ENCODE measurements at places on chromosomes 12 and 14. TPM values are rescaled to one million over a fixed set of nuclear protein-coding genes. Genes with fewer than 3 reads are reported as not detected.
A peak's percentile ranks its signal among the peaks of the same experiment; 100 is the strongest.

DNA sequence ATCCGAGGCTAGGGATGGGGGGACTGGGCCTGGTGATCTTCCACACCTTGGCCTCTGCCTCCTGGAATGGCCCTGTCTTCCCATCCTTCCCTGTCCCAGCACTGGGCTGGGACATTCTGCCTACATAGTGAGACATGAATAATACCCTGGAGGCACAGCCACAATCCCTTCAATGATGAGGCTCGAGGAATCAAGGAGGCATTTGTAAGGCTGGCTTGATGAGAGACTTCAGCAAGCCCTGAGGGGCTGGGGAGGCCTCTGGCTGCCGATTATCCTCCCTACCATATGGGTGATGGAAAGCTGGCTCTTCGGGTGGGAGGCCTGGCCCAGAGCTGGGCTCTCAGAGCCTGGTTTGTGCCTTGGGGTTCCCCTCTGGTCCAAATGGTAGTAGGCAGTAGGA lies 92.5 kb downstream of the CALM1 start:
- no peaks in the 10 kb centered on the region for H3K36me3 ChIP-seq
- H3K27me3 ChIP-seq = no peaks in the 10 kb centered on the region
- no peak overlapping the region for H3K4me3 ChIP-seq
- no peak for DNase-seq
- H3K4me1 ChIP-seq = no peaks in the 10 kb centered on the region
- no peak overlapping the region for H3K27ac ChIP-seq

GRCh38 chr12:20646239-20646827 lies 48.8 kb upstream of the SLCO1C1 start:
- no peaks in the 10 kb centered on the region for H3K4me1 ChIP-seq
- no peaks in the 10 kb centered on the region for H3K36me3 ChIP-seq
- H3K4me3 ChIP-seq = no peak overlapping the region
- no peaks in the 10 kb centered on the region for H3K27me3 ChIP-seq
- DNase-seq = no peak

SOX5 gene
- total RNA-seq = 17.2 TPM

POTEG gene
- not detected for total RNA-seq

EIF2S3B gene
- 0.73 TPM for total RNA-seq

CCDC197 gene
- not detected for total RNA-seq

DNA sequence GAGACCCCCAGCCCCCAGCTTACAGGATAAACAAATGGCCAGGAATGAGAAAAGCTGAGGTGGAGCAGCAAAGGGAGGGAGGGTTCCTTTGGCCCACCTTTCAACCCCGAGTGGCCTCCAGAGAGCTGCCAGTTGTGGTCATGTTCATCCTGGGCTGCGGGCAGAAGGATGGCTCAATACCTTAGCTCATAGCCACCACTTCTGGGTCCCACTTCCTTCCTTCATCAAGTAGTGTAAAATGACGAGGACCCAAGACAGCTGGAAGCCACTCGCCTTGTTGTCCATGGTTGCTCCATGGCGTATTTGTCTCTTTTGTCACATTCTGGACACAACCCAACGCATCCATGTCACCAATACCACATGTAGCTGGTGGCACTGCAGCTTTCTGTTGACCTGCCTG lies 24.2 kb downstream of the CRACR2A start:
- no peaks in the 10 kb centered on the region for H3K27me3 ChIP-seq
- no peaks in the 10 kb centered on the region for H3K4me1 ChIP-seq
- H3K27ac ChIP-seq = no peak overlapping the region
- DNase-seq = no peak

- peaks cover 3% of the 10 kb centered on the region for H3K4me1 ChIP-seq
- H3K27ac ChIP-seq = no peak overlapping the region
- H3K36me3 ChIP-seq = no peaks in the 10 kb centered on the region
- no peaks in the 10 kb centered on the region for H3K27me3 ChIP-seq
Observed at GRCh38 chr14:56217380-56218045, 99.3 kb downstream of the PELI2 start.

ASCL1 gene
- not detected for total RNA-seq

DNA sequence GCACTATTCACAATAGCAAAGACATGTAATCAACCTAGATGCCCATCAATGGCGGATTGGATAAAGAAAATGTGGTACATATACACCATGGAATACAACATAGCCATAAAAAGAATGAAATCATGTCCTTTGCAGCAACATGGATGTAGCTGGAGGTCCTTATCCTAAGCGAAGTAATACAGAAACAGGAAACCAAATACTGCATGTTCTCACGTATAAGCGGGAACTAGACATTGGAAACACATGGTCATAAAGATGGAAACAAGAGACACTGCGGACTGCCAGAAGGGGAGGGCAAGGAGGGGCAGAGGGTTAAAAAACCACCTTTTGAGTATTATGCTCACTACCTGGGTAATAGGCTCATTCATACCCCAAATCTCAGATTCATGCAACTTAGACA lies 234.1 kb upstream of the PLXNC1 start:
- no peak overlapping the region for H3K4me3 ChIP-seq
- no peak overlapping the region for H3K27ac ChIP-seq
- H3K27me3 ChIP-seq = peaks cover 3% of the 10 kb centered on the region
- no peaks in the 10 kb centered on the region for H3K36me3 ChIP-seq

PKP2 gene
- not detected for total RNA-seq

GPRC5D gene
- total RNA-seq = 0.92 TPM

ATXN7L3B gene
- total RNA-seq = 35.3 TPM

DNA sequence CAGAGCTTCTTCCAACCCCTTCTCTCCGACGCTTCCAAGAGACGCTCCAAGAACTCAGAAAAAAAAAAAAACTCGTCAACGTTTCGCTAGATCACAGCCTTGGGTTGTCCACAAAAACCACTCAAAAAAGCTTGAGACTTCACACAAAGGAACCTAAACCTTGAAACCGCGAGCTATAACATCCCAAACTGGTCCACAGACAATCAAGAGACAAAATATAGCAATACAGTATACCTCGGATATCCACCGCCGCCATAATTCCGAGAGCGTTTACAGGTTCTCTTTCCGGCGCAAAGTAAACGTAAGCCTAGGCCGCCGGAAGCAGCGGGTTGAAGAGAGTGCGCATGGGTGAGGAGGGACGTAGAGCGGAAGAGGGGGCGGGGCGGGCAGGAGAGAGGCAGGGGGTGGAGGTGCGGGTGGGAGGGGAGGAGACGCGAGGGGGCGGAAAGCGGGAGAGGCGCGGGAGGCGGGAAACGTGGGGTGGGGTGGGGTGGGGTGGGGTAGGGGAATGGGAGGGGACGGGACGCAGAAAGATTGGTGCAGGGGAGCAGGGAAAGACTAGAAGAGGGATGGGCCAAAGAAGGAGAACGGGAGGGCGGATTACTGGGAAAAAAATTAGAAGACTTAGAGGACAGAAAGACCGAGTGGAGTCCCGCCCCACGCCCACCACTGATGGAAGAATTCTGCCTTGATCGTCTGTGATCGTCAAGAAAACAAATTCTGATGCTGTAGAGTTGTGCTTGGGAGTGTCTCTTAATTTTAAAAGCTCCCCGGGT lies at the start of gene MED6:
Gene MED6, minus strand, starts transcription at position 274 of the 776 bp plus-strand sequence. Its CDS starts 18 bp downstream, at position 256.
- DNase-seq = peak; percentile 93
- H3K4me1 ChIP-seq = peaks cover 26% of the 10 kb centered on the region
- H3K36me3 ChIP-seq = peaks cover 14% of the 10 kb centered on the region
- H3K27me3 ChIP-seq = no peaks in the 10 kb centered on the region
- H3K27ac ChIP-seq = peak within 1 kb of the TSS; percentile 94

- no peak for DNase-seq
- no peaks in the 10 kb centered on the region for H3K4me1 ChIP-seq
- no peaks in the 10 kb centered on the region for H3K27me3 ChIP-seq
- no peak overlapping the region for H3K4me3 ChIP-seq
- H3K36me3 ChIP-seq = no peaks in the 10 kb centered on the region
Observed at GRCh38 chr12:32864731-32865130, 31.8 kb downstream of the PKP2 start.

DNA sequence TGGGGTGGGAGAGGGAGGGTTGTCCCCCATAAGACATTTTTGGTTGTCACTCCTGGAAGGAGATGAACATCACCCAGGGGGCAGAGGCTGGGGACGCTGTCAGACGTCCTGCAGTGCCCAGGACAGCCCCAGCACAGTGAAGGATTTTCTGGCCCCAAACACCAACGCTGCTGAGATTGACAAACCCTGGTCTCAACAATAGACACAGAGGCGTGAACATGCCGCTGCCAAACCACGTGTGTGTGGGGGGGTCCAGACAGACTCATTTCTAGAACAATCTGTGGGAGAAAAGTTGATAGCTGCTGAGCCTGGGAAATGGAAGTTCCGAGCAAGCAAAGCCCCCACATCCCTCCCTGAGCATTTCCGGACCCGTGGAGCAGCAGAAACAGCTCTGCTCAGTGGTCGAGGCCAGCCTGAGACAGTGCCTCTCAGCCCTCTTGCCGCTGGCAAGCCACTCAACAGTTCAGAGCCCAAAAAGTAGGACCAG lies 43.8 kb upstream of the CLMN start:
- H3K27me3 ChIP-seq = peaks cover 2% of the 10 kb centered on the region
- H3K4me3 ChIP-seq = no peak overlapping the region
- peaks cover 14% of the 10 kb centered on the region for H3K4me1 ChIP-seq
- H3K27ac ChIP-seq = no peak overlapping the region
- DNase-seq = no peak
- no peaks in the 10 kb centered on the region for H3K36me3 ChIP-seq

GPR137C gene
- 0.67 TPM for total RNA-seq

- no peak overlapping the region for H3K4me3 ChIP-seq
- no peaks in the 10 kb centered on the region for H3K36me3 ChIP-seq
- no peak overlapping the region for H3K27ac ChIP-seq
- no peak for DNase-seq
Observed at GRCh38 chr14:36834293-36834692, 172.6 kb downstream of the PAX9 start.

GRCh38 chr14:97824218-97824617 lies 1027.0 kb downstream of the VRK1 start:
- no peak overlapping the region for H3K27ac ChIP-seq
- H3K4me3 ChIP-seq = no peak overlapping the region
- H3K27me3 ChIP-seq = no peaks in the 10 kb centered on the region
- no peak for DNase-seq
- no peaks in the 10 kb centered on the region for H3K4me1 ChIP-seq
- no peaks in the 10 kb centered on the region for H3K36me3 ChIP-seq

BHLHE41 gene
- total RNA-seq = 53.7 TPM

GRCh38 chr12:79364197-79364596 lies 326.6 kb downstream of the PAWR start:
- no peaks in the 10 kb centered on the region for H3K4me1 ChIP-seq
- no peak overlapping the region for H3K4me3 ChIP-seq
- DNase-seq = no peak
- no peak overlapping the region for H3K27ac ChIP-seq
- H3K36me3 ChIP-seq = no peaks in the 10 kb centered on the region

GRCh38 chr12:89514751-89515150 lies 9.8 kb downstream of the GALNT4 start:
- no peaks in the 10 kb centered on the region for H3K27me3 ChIP-seq
- H3K4me3 ChIP-seq = no peak overlapping the region
- no peak for DNase-seq
- H3K4me1 ChIP-seq = peaks cover 12% of the 10 kb centered on the region
- no peaks in the 10 kb centered on the region for H3K36me3 ChIP-seq

ACOT4 gene
- 0.83 TPM for total RNA-seq

CYP46A1 gene
- total RNA-seq = 0.10 TPM

DNA sequence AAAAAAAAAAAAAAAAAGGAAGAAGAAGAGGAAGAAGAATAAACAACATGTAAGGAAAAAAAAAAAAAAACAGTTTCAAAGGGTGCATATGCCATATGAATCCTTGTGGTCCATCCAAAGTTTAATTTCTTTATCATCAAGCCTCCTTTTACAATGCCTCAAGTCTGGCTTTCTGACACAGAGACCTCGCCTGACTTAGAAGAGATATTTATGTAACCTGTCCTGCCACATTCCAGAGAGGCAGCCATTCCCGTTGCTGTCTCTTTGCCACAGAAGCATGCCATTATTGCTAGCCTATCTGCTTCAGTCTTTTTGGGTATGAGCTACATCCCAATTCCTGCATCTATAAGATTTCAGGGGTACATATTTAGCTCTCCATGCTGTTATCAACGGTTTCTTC lies 596.7 kb upstream of the ATP2B1 start:
- H3K27ac ChIP-seq = no peak overlapping the region
- DNase-seq = no peak
- H3K4me3 ChIP-seq = no peak overlapping the region
